ENCODE measurements at places on chromosomes 3 and 15. TPM values are rescaled to one million over a fixed set of nuclear protein-coding genes. Genes with fewer than 3 reads are reported as not detected.

DNA sequence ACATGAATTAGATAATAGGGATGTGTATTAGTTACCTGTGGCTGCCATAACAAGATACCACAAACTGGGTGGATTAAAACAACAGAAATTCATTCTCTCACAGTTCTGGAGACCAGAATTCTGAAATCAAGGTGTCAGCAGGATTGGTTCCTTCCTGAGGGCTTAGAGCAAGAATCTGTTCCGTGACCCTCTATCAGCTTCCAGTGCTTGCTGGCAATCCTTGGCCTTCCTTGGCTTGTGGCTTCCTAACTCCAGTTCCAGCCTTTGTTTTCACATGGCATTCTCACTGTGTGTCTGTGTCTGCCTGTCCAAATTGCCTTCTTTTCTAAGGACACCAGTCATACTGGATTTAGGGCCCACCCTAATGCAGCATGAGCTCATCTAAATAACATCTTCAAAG lies 94.4 kb upstream of the NR2E3 start:
- H3K27me3 ChIP-seq: no peaks in the 10 kb centered on the region
- no peaks in the 10 kb centered on the region for H3K36me3 ChIP-seq
- DNase-seq: no peak
- no peak overlapping the region for H3K4me3 ChIP-seq

GRCh38 chr15:90901175-90902039 lies 1.7 kb upstream of the MAN2A2 start:
- DNase-seq: no peak
- peaks cover 13% of the 10 kb centered on the region for H3K36me3 ChIP-seq
- H3K4me3 ChIP-seq: peak overlapping the region; percentile 91
- peaks cover 21% of the 10 kb centered on the region for H3K27me3 ChIP-seq
- peaks cover 10% of the 10 kb centered on the region for H3K4me1 ChIP-seq

DNA sequence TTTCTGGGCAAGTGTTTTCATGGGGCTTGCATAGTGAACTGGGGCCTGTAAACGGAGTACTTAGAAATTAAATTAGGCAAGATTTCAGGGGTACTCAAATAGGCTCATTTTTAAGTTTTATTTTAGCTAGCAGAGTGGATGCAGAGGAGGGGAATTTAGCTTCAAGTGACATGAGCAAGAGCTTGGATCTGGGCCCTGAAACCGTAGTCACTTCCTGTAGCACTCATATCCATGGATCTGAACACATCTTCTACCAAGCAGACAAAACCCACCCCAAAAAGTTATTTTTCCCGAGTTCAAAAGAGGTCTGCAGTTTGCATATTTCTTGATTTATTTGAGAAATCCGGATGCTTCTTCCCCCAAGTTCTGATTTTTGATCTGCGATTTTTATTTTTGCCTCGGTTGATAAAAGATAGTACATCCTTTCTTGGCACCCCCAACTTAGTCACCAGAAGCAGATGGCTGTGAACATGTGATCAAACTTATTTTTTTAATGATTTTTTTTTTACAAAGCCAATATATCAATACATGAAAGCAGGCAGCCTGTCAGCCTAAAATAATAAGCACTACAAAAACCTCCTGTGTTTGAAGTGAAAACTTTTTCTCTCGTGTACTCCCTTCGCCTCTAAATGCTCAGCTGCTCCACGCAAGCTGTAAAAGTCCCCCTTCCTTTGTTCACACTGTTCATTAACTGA lies 36.6 kb upstream of the STT3B start:
- H3K36me3 ChIP-seq: no peaks in the 10 kb centered on the region
- no peak overlapping the region for H3K4me3 ChIP-seq
- no peaks in the 10 kb centered on the region for H3K27me3 ChIP-seq
- H3K4me1 ChIP-seq: no peaks in the 10 kb centered on the region

DNA sequence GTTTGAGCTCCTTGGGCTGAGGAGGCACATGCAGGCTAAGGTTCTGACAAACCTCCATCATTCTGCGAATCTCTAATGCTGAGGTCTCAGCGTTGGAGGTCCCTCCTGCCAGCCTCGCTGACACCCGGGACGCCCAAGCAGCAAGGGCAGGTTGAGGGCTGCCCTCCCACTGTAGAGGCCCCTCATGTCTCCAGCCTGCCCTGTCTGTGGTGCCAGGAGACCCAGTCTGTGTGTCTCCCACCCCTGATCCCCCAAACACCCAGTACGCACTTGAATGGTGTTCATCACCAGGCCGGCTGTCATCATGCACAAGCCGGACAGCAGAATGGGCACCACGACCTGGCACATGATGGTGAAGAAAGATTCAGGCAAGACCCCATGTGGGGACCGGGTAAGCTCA lies 27.8 kb downstream of the SLC41A3 start:
- H3K36me3 ChIP-seq: no peaks in the 10 kb centered on the region
- no peaks in the 10 kb centered on the region for H3K27me3 ChIP-seq
- no peak overlapping the region for H3K27ac ChIP-seq
- peaks cover 21% of the 10 kb centered on the region for H3K4me1 ChIP-seq
- H3K4me3 ChIP-seq: no peak overlapping the region

DNA sequence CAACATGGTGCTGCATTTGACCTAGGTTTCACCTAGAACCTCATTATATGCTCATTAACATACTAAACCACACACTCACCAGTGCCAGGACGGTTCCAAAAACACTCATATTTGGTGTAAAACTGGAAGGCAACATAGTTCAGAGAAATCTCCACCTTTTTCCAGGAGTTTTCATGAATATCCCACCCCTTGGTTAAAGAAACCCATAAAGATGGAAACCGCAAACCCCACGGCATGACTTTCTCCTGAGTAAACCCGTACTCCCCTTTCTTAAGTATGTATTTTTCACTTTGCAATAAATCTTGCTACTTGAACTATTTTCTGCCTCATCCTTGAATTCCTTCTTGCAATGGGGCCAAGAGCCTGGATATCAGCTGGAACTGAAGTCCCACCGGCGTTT lies 379.3 kb downstream of the MAGI1 start:
- DNase-seq: no peak
- no peaks in the 10 kb centered on the region for H3K4me1 ChIP-seq
- H3K27me3 ChIP-seq: no peaks in the 10 kb centered on the region
- H3K4me3 ChIP-seq: no peak overlapping the region
- H3K36me3 ChIP-seq: no peaks in the 10 kb centered on the region

DNA sequence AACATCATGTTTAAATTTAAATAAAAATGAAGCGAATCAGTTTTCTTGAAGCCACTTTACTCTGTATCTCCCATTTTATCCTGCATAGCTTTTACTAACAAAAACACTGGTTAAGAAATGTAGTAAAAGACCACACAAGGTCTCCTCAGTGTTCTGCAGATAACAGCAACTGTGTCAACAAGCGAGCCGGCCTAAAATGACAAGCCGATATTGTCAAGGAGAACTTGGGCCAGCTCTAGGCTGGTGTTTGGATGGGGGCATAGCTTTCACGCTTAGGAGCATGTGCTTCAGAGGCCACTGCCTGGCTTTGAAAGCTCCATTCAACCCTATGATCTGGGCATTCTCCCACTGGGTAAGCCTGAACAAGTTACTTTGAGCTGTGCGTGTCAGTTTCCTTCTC lies 38.1 kb downstream of the MFSD1 start:
- H3K4me3 ChIP-seq: no peak overlapping the region
- H3K36me3 ChIP-seq: no peaks in the 10 kb centered on the region
- H3K27ac ChIP-seq: no peak overlapping the region
- no peaks in the 10 kb centered on the region for H3K4me1 ChIP-seq
- DNase-seq: no peak
- peaks cover 23% of the 10 kb centered on the region for H3K27me3 ChIP-seq

- peak overlapping the region; percentile 77 for H3K4me3 ChIP-seq
- no peak overlapping the region for H3K27ac ChIP-seq
- DNase-seq: no peak
- no peaks in the 10 kb centered on the region for H3K4me1 ChIP-seq
These were observed 10.6 kb downstream of the XXYLT1 start for GRCh38 chr3:195260280-195260905.

GRCh38 chr3:69178838-69179739 lies 56.7 kb upstream of the LMOD3 start:
- H3K36me3 ChIP-seq: peaks cover 58% of the 10 kb centered on the region
- DNase-seq: peak; percentile 73
- H3K4me3 ChIP-seq: peak overlapping the region; percentile 56
- peak overlapping the region; percentile 97 for H3K27ac ChIP-seq

GRCh38 chr15:45821390-45821789 lies 186.6 kb downstream of the SQOR start:
- no peak for DNase-seq
- H3K4me1 ChIP-seq: no peaks in the 10 kb centered on the region
- H3K4me3 ChIP-seq: no peak overlapping the region
- no peak overlapping the region for H3K27ac ChIP-seq

- peaks cover 9% of the 10 kb centered on the region for H3K4me1 ChIP-seq
- H3K27ac ChIP-seq: no peak overlapping the region
- no peaks in the 10 kb centered on the region for H3K36me3 ChIP-seq
- no peak overlapping the region for H3K4me3 ChIP-seq
These were observed 161.0 kb downstream of the PLD1 start for GRCh38 chr3:171649267-171649666.

DNA sequence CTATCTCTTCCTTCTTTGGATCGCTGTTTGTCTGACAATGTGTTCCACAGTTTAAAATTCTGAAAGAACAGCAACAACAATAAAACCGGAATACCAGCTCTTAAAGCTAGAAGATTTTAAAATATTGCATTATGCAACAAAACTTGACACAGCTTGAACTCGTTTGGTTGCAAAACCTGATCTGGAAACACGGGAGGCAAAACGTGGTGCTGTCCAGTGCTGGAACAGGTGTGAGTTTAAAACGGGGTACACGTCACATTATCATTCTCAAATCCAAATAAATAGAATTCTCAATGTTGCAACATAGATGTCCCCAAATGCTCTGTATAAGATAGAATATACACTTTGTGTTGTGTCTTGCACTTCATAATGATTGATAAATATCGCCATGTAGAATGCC lies 110.9 kb upstream of the LYSMD4 start:
- no peak for DNase-seq
- no peaks in the 10 kb centered on the region for H3K27me3 ChIP-seq
- H3K4me3 ChIP-seq: no peak overlapping the region
- no peak overlapping the region for H3K27ac ChIP-seq
- H3K4me1 ChIP-seq: no peaks in the 10 kb centered on the region

DNA sequence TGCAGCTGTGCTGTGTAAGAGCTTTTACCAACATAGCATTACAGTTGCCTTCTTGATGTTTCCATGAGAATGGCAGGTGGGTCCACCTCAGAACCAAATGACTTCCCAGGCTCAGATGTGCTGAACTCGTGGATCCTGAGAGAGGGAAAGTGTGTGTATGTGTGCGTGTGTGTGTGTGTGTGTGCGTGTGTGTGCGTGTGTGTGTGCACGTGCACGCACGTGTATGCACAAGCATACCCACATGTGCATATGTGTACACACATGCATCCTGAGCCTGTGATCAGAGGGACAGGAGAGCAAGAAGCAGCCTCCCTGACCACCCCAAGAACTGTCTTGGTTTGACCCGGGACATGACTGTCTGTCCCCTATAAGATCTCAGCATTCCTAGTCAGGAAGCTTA lies 48.1 kb downstream of the CHDH start:
- no peaks in the 10 kb centered on the region for H3K4me1 ChIP-seq
- no peak for DNase-seq
- H3K36me3 ChIP-seq: peaks cover 5% of the 10 kb centered on the region
- H3K27me3 ChIP-seq: no peaks in the 10 kb centered on the region

DNA sequence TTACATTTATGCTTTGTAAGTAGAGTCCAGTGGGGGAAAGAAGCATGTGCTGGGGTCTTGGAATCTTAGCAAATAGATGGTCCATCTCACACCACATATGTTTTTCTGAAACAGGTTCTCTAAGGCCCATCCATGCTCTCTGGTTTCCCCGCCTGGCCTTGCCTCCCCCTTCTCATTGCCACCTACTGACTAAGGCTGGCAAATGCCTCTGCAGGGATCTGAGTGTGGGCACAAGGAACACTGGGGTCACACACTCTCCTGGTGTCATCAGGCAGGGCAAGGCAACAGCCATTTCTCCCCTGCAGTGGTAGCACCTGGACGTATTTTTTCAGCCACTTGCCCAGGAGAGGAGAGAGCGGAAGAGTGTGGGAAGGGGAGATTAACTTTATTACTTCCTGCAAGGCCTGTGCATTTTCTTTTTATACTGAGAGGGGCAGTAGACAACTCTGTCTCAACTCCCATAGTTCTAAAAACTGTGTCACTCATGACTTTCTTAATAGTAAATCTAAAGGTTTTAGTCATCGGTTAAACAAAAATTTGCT lies 804.2 kb upstream of the NECTIN3 start:
- H3K27me3 ChIP-seq: no peaks in the 10 kb centered on the region
- DNase-seq: no peak
- no peak overlapping the region for H3K4me3 ChIP-seq
- no peaks in the 10 kb centered on the region for H3K4me1 ChIP-seq
- H3K36me3 ChIP-seq: no peaks in the 10 kb centered on the region

- H3K4me3 ChIP-seq: no peak overlapping the region
- no peak overlapping the region for H3K27ac ChIP-seq
- H3K36me3 ChIP-seq: no peaks in the 10 kb centered on the region
- no peak for DNase-seq
- H3K4me1 ChIP-seq: peaks cover 17% of the 10 kb centered on the region
These were observed 156.9 kb downstream of the SUCNR1 start for GRCh38 chr3:152030320-152030719.

DNA sequence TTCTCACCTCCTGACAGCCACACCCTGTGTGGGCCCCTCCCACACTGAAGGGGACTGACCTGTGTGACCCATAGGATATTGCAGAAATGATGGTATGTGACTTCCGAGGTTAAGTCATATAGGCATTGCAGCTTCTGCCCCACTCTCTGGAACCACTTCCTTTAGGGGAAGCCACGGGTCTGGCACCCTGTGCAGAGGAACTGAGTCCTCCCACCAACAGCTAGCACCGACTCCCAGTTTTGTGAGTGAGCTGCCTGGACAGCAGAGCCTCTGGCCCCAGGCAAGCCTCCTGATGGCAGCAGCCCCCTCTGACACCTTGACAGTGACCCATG lies 24.6 kb upstream of the SLC6A6 start:
- no peak for DNase-seq
- H3K4me1 ChIP-seq: peaks cover 14% of the 10 kb centered on the region
- H3K27ac ChIP-seq: no peak overlapping the region
- peaks cover 17% of the 10 kb centered on the region for H3K27me3 ChIP-seq
- H3K4me3 ChIP-seq: no peak overlapping the region

The MLH1 gene
- total RNA-seq: 30.1 TPM

The KIF15 gene
- total RNA-seq: 17.0 TPM

The CPA3 gene
- not detected for total RNA-seq

The THBS1 gene
- 199 TPM for total RNA-seq

The GOLGA8Q gene
- total RNA-seq: not detected

The SEMA3G gene
- 0.12 TPM for total RNA-seq

The ERICH6 gene
- total RNA-seq: not detected

The CHRNA5 gene
- total RNA-seq: 34.9 TPM

The FRMD5 gene
- total RNA-seq: 7.0 TPM

The CDCP1 gene
- total RNA-seq: 66.9 TPM

Data from Calu3 (cell line).